ENCODE measurements at places on chromosomes 2 and 18.

DNA sequence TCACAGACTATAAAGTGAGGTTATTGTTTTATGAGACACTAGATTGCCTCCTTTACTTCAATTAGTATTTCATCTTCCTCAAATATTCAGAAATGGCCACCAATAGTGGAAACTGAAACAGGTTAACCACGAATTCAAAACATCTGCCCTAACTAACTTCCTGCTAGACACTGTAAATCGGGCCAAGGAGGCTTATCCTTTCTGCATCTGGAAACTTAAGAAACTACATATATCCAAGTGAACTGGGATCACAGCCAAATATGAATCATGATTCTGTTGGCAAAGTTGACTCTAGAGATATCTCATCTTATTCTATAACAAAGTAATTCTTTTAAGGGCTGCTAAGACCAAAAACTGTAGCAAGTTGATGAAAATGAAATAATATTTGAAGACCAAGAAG lies 136.6 kb upstream of the ZC3H15 start:
- DNase-seq, result no peak

DNA sequence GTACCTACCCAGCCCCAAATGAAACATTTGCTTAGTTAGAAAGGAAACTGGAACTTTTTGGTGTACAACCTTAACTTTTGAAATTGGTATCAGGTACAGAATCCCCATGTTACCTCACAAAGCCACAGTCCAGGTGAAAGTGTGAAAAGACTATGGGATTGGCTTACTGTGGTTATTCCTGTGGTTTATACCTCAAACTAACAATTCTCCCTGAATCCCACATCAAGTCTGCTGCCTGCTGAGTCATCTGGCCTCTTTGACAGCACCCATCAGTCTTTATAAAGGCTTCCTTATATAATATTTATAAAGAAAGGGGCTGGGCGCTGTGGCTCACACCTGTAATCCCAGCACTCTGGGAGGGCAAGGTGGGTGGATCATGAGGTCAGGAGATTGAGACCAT lies 164.6 kb downstream of the TMEM247 start:
- no peak for DNase-seq

DNA sequence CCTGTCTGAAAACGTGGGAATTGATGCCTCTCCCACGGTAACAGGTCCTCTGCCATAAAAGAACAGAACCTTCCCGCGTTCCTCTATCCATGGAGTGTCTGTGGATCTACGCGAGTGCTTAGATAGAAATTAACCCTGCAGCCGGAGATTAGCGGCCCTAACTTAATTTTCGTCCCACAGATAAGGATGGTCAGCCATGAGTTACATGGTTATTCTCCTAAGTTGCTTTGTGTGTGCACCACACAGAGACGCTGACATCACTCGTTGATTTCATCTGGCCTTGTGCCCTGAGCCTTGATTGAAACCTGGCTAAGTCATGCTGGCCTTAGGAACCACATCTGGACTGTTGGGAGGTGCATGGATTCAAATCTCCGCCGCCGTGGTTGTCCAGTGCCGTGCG lies 132.1 kb downstream of the GBX2 start:
- no peak for DNase-seq

- DNase-seq, result no peak
These were observed 31.7 kb upstream of the SELENOI start for GRCh38 chr2:26314243-26314642.

DNA sequence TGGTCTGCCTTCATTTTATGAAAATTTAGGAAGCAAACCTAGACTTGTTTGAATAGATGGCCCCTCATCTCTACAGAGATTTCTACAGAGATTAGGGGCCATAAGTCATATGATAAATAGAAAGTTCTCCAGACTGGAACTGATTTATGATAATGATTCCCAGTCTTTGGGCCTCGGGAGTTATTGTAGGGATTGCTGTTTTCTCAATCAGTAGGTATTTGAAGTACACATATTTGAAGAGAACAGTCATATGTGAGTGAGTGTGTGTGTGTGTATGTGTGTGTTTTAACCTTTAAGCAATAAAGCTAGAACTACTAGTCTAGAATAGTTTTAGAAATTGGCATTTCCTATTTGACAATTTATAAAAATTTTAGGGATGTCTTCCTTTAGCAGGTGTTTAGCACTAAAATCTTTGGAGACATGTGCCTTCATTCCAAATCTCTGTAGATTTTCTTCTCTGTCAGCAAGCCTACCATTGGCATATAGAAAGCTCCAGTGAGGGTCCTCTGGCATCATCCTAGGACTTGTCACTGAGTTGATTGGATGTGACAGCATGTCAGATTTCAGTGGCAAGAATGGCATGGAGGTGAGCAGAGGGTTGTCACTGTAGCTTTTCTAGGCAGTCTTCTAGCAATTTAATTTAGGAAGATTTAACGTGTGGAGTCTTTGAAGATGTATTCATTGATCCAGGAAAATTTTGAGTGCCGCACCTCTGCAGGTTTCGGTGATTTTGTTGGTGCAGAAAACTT lies 71.2 kb downstream of the MYO1B start:
- DNase-seq, result no peak

GRCh38 chr18:7778181-7778580 lies 211.1 kb downstream of the PTPRM start:
- no peak for DNase-seq

- no peak for DNase-seq
These were observed 17.4 kb downstream of the FBLN7 start for GRCh38 chr2:112155331-112156151.

- DNase-seq, result no peak
These were observed 74.1 kb upstream of the DSEL start for GRCh38 chr18:67590571-67591141.

DNA sequence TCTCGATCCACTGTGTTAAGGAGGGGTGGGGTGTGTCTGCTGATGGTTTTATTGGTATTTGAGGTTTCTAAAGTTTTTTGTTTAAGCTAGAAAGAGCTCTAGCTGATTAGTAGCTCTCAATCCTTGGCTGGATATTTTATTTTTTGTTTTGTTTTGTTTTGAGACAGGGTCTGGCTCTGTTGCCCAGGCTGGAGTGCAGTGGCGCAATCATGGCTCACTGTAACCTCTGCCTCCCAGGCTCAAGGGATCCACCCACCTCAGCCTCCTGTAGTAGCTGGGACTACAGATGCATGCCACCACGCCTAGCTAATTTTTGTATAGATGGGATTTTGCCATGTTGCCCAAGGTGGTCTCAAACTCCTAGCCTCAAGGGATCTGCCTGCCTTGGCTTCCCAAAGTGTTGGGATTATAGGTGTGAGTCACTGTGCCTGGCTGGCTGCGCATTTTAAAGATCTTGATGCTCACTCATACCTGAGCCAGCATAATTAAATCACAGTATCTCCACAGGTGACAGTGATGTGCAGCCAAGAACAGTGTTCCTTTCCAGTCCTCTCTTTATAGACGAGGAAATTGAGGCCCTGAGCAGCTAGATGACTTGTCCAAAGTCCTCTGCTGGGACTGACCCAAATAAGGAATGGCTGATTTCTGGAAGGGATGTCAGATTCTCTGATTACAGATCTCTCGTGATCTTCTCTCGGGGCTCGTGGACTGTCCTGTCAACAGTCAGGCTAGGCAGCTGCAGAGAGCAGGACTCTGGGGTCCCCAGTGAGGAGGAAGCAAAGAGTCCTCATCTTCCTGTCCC lies 44.5 kb downstream of the SPTBN1 start:
- DNase-seq, result no peak

DNA sequence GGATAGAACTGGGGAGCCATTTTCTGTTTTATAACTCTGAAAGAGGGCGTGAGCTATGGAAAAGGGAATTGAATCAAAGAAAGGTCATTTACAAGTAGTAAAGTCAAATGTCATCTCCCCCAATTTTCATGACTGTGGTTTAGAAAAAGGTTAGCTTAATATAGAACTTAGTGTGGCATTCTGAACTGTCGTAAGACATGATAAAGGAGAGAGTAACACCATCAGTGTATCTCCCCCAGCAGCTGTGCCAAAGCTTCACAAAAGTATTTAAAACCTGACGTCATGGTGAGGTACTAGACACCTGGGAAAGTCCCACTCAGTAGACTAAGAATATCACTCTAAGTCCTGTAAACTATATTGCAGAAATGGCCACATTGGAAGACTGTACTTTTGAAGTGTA lies 5.8 kb upstream of the IKZF2 start:
- no peak for DNase-seq

GRCh38 chr2:63131196-63131595 lies 80.6 kb downstream of the OTX1 start:
- no peak for DNase-seq

DNA sequence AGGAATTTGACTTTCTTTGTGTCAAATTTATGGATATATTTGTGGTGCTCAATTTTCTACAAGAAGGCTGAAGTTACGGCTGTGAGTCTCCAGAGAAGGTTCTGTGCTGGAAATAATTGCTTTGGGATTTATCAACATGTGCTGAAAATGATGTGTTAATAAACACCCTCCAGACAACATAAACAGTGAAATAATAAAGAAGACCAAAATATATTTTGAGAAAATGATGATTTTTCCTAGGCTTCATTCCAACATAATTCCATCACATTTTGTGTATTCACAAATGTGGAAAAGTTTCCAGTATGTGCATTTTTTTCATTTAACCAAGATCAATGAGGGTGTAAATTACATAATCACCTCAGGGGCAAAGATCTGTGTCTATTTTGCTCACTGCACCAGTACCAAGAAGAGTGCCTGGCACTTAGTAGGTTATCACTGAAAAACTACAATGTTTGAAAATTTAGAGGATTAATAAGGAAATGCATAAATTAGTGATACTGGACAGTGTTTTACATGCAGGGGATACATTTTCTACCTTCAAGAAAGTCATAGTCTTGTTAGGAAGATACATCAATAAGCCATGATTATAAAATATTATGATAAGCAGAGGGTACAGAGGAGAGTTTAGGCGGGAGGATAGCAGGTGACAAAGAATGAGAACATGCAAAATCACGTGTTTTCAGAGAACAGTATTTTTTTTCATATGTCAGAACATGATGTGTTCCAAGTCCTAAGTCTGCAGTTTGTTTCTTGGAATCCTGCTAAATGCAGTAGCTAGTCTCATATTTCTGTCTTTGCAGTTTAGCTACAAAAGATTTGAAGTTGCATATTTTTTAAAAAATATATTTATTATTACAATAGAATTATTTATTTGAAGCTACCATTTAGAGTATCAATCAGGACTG lies 127.6 kb upstream of the DLGAP1 start:
- no peak for DNase-seq

DNA sequence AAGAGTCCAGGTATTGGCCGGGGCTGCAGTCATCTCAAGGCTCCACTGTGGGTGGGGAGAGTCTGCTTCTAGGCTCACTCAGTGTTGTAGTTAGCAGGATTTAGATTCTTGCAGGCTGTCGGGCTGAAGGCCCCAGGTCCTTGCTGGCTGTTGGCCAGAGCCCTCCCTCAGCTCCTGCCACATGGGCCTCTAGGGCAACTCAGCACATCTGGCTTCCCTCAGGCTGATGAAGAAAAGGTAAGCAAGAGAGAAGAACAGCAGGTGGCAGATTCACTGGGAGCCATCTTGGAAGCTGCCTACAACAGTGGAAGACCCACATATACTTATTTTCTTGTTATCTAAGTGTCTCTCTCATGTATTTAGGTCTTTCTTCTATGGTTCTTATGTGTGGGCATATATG lies 4.3 kb downstream of the MRPS9 start:
- no peak for DNase-seq

DNA sequence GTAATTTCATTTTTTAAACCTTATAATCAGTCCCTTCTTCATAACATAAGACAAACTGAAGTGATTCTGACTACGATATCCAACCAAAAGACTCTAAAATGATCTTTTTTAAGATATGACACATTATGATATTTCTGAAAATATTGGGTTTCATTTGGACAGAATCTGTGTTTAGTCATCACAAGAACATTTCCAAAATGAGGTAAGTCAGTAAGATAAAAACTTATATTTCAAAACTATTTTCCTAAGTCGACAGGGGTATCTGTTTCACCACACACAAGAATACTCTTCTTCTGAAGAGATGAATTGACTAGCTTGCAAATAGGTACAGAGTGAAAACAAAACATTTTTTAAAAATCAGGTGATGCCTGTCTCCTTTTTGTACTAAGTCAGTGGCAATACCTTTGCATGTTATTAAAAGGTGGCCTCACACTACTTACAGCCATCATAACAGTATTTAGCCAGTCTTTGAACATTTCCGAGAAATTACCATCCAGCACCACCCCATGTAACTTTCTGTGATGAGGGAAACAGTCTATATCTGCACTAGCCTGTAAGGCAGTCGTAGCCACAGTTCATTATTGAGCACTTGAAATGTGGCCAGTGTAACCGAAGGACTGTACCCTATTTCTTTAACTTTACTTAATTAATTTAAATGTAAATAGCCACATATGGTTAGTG lies 13.5 kb downstream of the STK39 start:
- DNase-seq, result no peak

DNA sequence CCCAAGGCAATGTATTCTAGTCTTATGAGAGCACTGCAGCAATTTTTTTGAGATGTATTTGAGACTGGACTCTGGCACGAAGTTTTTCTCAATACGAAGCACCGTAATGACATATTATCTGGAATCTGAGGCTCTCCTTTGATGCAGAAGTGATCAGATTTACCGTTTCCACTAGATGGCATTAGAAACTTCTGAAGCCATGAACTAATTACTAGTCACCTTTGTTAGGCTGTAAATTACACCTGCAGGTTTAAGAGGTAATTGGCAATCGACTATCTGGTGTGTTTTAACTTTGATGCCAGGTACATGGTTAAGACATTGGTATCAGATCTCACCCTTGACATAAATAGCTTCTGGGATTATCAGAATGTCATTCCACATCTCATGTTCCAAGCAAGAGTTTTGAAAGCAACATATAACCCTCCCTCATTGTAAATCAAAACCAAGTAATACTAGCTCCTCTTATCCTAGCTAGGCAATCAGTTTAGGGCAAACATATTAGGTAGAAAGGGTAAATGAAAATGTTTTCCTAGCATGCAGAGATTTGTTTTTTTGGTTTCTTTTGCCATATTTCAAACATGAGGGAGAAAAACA lies 254.6 kb upstream of the SPRED2 start:
- no peak for DNase-seq

DNA sequence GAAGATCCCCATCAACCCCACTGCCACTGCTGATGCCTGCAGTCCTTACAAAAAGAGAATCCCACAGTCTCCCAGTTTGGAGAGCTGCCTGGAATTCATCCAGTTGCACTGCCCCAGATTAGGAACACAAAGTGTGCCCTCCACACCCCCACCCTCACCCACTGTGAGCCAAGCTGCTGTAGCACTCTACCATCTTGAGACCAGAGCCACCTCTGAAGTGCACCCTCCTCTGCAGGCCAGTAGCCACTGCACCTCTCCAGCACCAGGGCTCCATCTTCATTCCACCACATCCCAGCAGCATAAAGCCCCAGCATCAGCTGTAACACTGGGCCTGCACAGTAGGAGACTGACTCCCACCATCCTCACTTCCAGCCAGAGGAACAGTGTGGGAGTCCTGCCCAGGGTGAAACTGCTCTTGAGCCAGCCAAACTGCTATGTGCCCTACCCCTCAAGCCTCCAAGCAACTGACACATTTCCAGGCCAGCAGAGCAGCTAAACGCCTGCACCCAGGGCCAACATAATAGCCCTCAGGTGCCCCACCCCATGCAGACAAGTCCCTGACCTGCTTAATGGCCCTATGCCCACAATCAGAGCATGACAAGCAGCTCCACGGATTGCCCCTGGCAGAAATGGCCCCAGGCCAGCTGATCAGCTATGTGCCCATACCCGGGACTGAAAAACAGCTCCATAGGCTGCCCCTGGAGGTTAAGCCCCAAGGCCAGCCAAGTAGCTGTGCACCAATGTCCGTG lies 206.0 kb downstream of the ATAD2B start:
- DNase-seq, result no peak
